ENCODE measurements at places on chromosomes 2 and 18.

DNA sequence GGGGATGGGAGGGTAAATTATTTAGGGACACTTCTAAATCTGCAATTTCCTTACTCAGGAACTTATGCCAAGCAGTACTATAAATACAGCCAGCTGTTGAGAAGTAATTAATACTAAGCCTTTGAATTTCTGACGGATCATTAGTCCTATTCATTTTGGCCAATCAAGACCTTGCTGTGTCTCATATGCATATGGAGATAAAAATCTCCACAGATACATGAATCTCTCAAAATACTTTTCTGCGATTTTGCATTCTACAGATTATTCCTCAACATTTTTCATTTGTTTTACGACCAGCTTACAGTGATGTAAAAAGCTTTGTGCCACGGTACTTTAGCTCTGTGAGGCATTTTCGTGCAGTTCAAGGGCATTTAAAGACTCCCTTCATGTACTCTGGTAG is 16.7 kb downstream of the LANCL1 start:
- no peak for DNase-seq

DNA sequence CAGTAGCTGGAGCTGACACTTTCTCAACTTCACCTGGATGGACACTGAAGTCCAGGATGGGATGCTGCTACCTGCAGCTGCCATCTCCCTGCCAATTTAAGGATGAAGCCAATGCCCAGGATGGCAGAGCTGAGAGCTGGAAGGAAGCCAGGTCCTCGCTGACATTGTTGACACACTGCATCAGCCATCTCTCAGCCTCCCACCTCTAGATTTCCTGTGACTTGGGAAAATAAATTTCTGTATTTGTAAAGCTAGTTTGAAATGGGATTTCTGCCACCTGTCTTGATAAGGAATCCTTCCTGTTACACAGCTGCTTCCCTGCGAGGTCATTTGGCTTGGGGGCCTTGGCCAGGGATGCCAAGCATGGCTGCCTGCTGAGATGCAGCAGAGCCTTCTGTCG is 43.5 kb downstream of the KCTD1 start:
- DNase-seq: no peak

DNA sequence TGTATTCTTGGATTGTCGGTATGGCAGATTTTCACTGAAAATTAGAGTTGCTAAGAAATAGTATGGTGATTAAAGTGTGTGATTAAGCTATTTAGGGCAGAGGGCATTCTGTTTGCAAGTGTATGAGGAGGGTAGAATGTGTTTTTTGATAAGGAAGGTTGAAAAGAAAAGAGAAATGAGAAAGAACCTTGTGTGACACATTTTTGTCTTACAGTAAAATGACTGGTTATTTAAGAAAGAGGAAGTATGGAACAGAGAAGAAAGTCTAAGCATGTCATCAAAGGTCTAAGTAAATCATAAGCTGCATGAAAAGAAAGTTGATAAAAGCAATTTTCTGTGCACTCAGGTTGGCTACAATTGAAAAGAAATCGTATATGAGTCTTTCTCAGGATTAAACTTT is 5.2 kb upstream of the RSAD2 start:
- DNase-seq: no peak

DNA sequence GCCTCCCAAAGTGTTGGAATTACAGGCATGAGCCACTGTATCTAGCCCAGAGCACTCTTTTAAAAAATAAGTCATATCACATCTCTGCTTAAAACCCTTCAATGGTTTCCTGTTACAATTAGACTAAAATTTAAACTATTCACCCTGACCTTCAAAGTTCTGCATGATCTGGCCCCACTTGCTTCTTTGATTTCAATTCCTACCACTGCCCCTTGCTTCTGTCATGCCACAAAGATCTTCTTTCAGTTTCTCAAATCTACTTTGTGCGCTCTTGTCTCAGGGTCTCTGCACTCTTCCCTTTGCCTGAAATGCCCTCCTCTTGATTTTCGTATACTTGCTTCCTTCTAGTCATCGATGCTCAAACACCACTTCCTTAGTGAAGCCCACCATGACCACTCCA is 213.0 kb downstream of the TMEM247 start:
- DNase-seq: no peak

- DNase-seq: no peak
Measured at GRCh38 chr2:115908731-115909130, 1466.3 kb downstream of the DPP10 start.
